ENCODE measurements at places on chromosomes 4 and X. TPM values are rescaled to one million over a fixed set of nuclear protein-coding genes. Genes with fewer than 3 reads are reported as not detected.

Gene SHISA3
- 0.99 TPM for total RNA-seq

- DNase-seq = no peak
Observed at GRCh38 chr4:133389029-133389428, 239.9 kb downstream of the PCDH10 start.

DNA sequence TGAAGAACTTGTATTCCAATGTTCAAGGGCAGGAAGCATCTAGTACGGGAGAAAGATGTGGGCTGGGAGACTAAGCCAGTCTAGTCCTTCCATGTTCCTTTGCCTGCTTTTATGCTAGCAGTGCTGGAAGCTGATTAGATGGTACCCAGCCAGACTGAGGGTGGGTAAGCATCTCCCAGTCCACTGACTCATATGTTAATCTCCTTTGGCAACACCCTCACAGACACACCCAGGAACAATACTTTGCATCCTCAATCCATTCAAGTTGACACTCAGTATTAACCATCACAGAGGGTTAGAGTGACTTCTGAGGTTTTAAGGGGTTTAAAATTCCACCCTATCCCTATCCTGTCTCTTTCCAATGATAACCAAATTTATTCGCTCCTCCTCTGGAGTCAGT is 6.5 kb downstream of the HMGN5 start:
- DNase-seq = no peak

GRCh38 chr4:13159041-13159620 is 325.0 kb downstream of the RAB28 start:
- DNase-seq = no peak

Data from spinal cord (tissue), 10 donors.